ENCODE measurements at places on chromosomes 12 and 14. TPM values are rescaled to one million over a fixed set of nuclear protein-coding genes. Genes with fewer than 3 reads are reported as not detected.

The BHLHE41 gene
- 4.4 TPM for total RNA-seq

The SDR9C7 gene
- total RNA-seq, result not detected

The ANO4 gene
- 0.25 TPM for total RNA-seq

The CEP128 gene
- 4.1 TPM for total RNA-seq

The TMEM117 gene
- 2.7 TPM for total RNA-seq

The B4GALNT3 gene
- 0.13 TPM for total RNA-seq

The CCDC196 gene
- total RNA-seq, result not detected

The EML5 gene
- 0.13 TPM for total RNA-seq

The CLEC1B gene
- not detected for total RNA-seq

The PRKD1 gene
- 7.8 TPM for total RNA-seq

The PDZRN4 gene
- total RNA-seq, result not detected

The TMEM63C gene
- not detected for total RNA-seq

The WIF1 gene
- total RNA-seq, result not detected

The KRT79 gene
- not detected for total RNA-seq

The LHX5 gene
- total RNA-seq, result not detected

The CAMKK2 gene
- 46.2 TPM for total RNA-seq

The NFATC4 gene
- total RNA-seq, result 9.0 TPM

The LALBA gene
- not detected for total RNA-seq
